ENCODE measurements at places on chromosomes 5 and 9.

DNA sequence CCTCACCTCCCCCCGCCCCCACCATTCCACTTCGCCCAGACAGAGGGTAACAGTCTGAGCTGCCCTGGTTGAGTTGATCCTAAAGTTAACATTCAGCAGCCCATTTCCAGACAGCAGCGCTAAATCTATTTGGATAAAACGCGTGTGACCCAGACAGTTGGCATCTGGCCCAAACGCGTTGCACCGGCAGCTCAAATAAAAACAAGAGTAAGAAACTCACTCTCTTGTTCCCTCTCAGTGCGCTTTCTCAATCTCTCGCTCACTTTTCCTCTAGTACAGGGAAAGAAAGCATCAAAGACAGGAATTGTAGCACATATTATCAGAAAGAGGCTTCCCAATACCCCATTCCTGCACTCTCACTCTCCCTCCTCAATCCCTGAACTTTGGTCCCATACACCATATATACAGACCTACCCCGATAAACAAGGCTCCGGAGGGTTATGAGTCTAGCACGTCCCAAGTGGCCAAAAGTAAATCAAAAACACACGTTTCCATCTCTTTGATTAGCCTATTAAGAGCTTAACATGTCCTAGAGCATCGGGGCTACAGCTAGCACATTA is 1.3 kb downstream of the ADAMTS6 start:
- DNase-seq, result peak; percentile 24

- no peak for DNase-seq
These were observed 9.9 kb upstream of the ANGPTL2 start for GRCh38 chr9:127132375-127132774.

GRCh38 chr5:41882765-41883164 is 12.5 kb upstream of the OXCT1 start:
- no peak for DNase-seq

- no peak for DNase-seq
These were observed 4.1 kb downstream of the KIF12 start for GRCh38 chr9:114094971-114095370.

- no peak for DNase-seq
These were observed 228.8 kb upstream of the PIK3R1 start for GRCh38 chr5:67986761-67987160.

Measured in AG08395 (cell line).